Lung (tissue), 17 donors: ENCODE measurements at places on chromosomes 1 and 21. TPM values are rescaled to one million over a fixed set of nuclear protein-coding genes. Genes with fewer than 3 reads are reported as not detected.

DNA sequence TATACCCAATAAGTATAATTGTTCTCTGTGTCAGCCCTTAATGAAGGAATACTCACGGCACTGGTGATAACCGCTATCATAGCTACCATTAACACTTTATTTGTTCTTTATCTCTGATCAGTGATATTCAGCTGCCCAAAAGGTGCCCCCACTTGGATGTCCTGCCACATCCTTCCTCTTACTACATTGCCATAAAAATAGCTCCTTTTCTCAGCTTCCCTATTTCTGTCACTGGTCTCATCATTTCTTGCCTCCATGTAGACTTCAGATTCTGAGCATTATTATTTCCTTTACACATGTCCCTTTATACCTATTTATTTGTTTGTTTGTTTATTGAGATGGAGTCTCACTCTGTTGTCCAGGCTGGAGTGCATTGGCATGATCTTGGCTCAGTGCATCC lies 2.7 kb upstream of the RAB29 start:
- peaks cover 18% of the 10 kb centered on the region for H3K27me3 ChIP-seq
- DNase-seq = no peak
- H3K4me3 ChIP-seq = no peak overlapping the region
- no peaks in the 10 kb centered on the region for H3K4me1 ChIP-seq

DNA sequence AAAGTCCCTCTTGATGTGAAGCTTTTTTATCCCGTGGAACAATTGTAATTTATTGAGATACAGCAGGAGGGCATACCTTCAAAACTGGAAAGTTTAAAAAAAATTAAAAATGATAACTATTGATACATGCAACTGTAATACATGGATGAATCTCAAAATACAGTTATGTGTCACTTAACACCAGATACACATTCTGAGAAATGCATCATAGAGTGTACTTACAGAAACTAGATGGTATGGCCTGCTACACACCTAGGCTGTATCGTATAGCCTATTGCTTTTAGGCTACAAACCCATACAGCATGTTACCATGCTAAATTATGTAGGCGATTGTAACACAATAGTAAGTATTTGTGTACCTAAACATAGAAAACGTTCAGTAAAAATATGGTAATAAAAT lies 7.1 kb upstream of the AKNAD1 start:
- DNase-seq = no peak
- no peak overlapping the region for H3K27ac ChIP-seq
- no peaks in the 10 kb centered on the region for H3K4me1 ChIP-seq
- H3K4me3 ChIP-seq = no peak overlapping the region

DNA sequence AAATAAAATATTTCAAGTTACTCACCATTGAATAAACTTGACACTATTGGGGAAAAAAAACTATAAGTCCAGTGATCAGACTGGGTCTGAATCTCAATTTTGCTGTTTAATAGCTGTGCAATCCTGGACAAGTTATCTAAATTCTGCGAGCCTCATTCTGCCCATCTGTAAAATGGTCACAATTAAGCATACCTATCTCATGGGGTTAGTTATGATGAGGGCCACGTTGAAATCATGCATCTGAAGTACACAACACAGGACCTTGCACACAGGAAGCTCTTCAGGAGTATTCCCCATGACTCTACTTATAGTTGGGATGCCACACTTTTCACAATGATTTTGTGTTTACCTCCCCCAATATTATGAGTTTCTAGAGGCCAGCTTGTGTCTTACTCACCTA lies 3.8 kb upstream of the HTR1D start:
- H3K4me3 ChIP-seq = no peak overlapping the region
- peaks cover 28% of the 10 kb centered on the region for H3K27me3 ChIP-seq
- no peak for DNase-seq
- no peak overlapping the region for H3K27ac ChIP-seq
- no peaks in the 10 kb centered on the region for H3K36me3 ChIP-seq

Gene C1orf116
- polyA plus RNA-seq = 27.7 TPM
